ENCODE measurements at places on chromosomes 1 and 21. TPM values are rescaled to one million over a fixed set of nuclear protein-coding genes. Genes with fewer than 3 reads are reported as not detected.

DNA sequence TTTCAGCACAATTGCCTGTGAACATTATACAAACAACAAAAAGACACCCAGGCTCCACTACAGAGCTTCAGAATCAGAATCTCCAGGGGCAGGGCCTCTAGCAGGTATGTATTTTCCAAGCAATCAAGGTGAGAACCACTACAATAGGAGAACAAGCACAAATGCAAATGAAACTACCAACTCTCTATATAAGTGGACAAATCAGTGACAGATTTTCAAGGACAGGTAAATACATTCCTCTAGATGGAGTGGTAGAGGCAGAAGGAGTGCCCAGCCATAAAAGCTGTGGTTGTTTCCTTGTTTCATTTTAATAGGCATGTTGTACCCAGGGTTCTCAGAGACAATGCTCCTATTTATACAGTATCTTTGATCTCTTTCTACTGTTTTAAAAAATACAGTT lies 20.1 kb upstream of the CCDC17 start:
- no peak for DNase-seq

TNFSF4 gene
- total RNA-seq: 1.1 TPM

DNA sequence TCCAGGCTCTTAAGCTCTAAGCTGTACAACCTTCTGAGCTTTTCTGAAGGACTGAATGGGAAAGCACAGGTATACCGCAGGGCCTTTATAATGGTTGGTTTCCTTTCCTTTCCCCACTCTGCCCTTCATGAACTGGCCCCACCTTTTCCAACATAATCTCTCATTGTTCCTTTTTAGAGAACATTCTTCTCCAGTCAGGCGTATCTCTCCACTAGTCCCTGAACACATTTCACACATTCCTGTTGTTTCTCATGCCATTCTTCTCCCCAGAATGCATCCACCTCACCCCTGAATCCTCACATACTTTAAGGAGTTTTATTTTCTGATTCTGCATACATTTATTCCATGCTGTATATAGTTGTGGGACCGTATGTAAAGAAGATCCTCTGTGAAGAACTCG lies 41.3 kb downstream of the PGM1 start:
- no peak for DNase-seq

PLD5 gene
- 3.6 TPM for total RNA-seq

ZBTB18 gene
- total RNA-seq: 10.8 TPM

GRCh38 chr1:207997486-207998268 lies 86.8 kb upstream of the CD34 start:
- DNase-seq: peak; percentile 89

DNA sequence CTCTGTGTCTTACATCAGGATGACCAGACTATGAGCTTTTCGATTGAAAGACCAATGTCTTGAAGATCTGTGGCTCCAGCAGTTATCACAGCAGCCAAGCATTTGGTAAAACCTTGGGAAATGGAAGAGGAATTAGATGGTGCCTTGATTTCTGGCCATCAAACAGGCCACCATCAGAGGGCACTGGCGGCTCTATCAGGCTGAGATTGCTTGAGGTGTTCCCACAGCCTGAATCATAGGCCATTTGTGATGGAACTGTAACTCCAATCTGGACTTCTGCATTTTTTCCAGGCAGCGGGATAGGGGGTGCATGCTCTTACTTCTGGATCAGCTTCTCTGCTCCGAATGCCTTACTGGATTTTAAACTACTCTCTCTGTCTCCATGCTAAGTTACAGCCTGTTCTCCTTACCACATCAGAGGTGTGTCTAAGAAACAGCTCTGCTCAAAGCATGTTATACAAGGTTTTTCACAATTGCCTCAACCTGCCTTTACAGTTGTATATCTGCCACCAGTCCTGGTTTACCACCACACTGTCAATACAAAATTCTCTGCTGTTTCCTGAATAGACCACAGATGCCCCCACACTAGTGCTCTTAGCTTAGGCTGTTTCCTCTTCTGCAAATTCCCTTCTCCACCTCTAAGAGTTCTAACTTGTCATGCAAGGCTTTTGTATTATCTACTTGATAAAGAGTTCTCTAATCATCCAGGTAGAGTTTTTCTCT lies 180.9 kb downstream of the PTGER3 start:
- DNase-seq: no peak

DNA sequence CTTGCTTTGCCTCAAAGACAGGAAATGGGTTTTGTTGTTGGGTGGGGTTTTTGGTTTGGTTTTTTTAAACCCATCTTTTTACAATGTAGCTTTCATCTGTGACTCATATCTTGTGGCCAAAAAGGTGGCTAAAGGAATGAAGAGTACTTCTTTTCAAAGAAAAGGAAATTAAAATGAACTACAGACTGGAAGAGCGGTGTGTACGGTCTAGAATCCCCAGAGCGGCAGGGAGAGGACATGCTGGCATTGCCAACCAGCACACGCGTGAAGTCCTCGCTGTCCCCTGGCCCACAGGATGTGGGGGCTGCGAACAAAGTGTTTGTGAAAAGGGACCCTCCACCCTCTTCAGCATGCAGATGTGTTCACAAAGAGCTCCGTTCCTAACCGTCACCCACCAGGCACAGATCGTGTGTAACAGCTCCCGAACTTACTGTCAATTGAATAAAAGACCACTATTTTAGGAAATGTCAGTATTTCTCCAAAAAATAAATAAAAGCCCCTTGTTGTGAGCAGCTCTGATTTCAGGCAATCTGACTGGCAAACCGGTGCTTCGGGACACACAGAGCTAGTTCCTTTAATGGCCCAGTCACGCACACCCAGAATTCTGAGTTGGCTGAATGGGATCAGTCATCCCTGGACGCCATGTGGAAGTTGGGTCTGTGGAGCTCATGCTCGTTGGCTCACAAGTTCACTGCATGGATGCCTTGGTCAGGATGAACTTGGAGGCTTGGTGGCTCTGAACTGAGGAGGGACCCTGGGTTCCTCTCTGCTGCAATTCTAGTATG lies 602.9 kb downstream of the NPHP4 start:
- no peak for DNase-seq

HJV gene
- not detected for total RNA-seq

GRCh38 chr1:94778808-94779207 lies 41.3 kb upstream of the SLC44A3 start:
- DNase-seq: no peak

VAV3 gene
- 1.2 TPM for total RNA-seq

- DNase-seq: no peak
Measured at GRCh38 chr1:31674626-31675025, 29.2 kb downstream of the COL16A1 start.

GPR161 gene
- 16.1 TPM for total RNA-seq

- DNase-seq: no peak
Measured at GRCh38 chr1:56780128-56780750, 39.0 kb downstream of the FYB2 start.

GRCh38 chr1:150973836-150974579 lies 627 bp downstream of the CERS2 start:
- peak; percentile 71 for DNase-seq

DNA sequence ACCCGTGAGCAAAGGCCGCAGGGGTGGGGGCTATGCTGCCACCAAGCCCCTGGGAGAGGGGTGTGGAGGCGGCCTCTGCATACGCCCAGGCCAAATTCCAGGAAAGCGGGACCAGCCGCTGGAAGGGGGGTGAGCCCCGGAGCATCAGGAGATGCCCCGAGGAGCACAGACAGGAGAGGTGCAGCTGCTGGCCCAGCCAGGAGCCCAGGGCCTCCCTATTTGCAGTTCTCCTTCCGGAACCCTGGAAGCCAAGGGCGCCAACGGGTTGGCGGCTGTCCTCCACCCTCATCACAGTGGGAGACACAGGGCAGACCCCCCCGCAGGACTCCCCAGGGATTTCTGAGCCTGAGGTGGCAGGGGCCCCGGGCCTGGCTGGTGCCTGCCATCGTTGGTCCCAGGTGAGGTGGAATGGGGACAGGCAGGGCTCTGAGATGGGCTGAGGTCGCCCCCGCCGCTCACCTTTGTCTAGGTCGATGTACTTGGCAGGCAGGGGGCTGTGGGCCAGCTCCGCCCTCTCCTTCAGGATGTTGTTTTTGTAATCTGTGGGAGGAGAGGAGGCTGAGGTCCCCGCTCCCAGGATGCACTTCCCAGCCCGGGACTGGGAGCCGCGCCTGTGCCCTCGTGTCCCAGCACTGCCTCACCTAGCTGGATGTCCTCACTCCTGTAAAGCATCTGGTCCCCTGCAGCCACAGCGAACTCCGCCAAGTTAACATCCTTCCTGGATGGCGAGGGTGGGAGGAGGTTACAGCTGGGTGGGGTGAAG lies 4.4 kb upstream of the DVL1 start:
- DNase-seq: no peak

GRCh38 chr1:201714542-201715329 lies 114.2 kb upstream of the IPO9 start:
- DNase-seq: peak; percentile 67

DNA sequence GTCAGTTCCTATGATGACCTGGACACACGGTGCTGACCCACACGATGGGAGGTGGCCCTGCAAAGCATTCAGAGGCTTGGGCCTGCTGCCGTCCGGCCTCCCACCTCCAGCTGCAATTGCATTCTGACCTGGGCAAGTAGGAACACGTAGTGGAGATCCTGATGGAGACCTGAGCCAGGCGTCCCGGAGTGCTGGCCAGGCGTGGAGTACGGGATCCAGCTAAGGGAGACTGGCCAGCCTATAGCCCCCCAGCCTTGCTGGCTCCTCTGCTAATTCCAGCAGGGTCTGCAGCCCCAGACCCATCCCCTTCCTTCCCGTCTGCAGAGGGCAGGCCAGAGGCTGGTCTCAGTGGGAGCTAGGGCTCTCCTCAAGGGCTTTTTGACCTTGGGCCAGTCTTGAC lies 11.2 kb downstream of the CD46 start:
- no peak for DNase-seq

NPPB gene
- total RNA-seq: not detected

DNA sequence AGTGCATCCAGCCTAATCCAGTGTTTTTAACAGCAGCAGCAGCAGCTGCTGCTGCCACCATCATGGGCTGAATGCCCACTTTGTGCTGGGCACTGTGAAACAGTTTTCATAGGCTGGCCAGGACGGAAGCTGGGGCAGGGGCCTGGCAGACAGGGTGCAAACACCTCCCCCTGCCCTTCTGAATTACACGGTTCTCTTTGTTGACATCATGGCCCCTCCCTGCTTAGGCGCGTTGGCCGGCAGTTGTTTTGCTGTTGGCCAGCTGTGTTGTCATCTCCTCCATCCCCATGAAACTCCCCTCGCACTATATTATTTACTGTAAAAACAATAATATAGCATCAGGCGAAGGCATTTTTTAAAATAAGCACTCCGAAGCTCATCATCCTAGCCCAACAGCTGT lies 33.1 kb downstream of the PTPRU start:
- DNase-seq: no peak

S100A8 gene
- total RNA-seq: 11.8 TPM

WNT3A gene
- total RNA-seq: not detected

HCRTR1 gene
- not detected for total RNA-seq

- DNase-seq: no peak
Measured at GRCh38 chr1:42992054-42992571, 33.4 kb upstream of the SLC2A1 start.

DENND2C gene
- 2.8 TPM for total RNA-seq

DNA sequence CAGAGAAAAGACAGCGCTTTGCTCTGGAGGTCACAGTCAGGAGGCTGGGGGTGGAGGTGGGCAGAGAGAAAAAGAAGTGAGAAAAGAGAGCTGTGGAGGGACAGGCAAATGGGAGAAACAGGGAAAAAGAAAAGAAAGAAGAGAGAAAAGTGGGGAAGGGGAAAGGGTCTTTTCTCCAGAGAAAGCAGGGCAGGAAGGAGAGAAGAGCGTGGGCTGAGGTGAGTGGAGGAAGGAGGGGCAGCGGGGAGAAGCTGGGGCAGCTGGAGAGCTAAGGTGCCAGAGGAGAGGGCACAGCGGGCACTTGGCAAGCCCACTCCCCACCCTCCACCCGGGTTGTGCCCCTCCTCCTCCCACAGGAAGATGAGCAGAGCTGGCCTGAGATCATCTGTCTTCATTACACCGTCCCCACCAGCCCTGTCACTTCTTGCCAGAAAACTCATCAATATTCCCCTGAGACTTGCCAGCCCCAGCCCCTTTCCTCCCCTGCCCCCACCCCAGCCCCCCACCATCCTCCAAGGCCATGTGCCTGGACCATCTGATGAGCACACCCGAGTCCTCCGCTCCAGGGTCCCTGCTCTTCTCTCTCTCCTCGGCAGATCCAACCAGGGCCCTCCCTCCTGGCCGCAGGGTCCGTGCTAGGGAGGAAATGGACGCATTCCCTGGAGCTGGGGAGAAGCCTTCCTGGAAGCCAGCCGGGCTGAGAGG lies 17.0 kb upstream of the BLACAT1 start:
- peak; percentile 42 for DNase-seq

DNA sequence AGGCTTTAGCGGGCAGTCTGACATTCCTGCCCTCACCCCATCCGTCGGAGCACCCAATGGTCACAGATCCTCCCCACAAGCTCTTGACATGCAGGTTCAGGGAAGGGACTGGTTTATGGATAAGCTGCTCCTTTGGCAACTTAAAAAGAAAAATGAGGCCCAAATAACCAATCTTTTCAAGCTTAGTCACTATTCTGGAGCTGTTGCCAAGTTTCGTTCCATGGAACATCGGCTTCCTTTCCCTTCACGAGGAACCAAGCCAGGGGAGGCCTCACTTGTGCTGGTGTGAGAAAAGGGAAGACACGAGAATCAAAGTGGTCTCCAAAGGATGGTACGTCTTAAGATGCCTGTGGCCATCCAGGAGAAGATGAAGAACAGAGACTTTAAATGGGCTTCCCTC lies 46.1 kb upstream of the LPAR3 start:
- DNase-seq: no peak

MAB21L3 gene
- total RNA-seq: not detected

DNA sequence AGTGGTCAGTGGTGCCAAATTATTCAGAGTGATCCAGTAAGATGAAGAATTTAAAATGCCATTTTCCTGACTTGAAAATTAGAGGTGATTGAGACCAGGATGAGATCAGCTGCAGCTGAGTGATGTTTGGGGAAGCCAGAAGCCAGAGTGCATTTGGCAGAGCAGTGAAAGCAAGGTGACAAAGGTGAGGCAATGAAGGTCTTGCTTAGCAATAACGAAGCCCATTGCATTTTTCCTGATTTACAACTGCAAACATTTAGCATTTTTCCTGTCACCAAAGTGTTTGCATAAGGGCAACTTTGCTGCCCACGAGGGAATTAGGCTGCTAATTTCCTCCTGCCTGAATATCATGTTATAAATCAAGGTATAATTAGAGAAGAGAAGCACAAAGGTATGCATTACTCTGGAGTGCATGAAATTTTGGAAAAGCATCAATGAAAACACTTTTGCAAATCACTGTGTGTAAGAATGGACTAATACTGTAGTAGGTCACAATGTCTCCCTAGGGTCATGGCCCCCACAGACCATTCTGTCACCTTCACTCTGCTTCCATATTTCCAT lies 188.2 kb upstream of the LYPLAL1 start:
- no peak for DNase-seq
